Activated CD4-positive, alpha-beta T cell treated with anti-CD3 and anti-CD28 coated beads, Interleukin-10, Interleukin-2, amounts not matched to agents 100 ng/mL and 50 ng/mL, durations not matched to agents 16 hours and 8 hours (primary cell): ENCODE measurements at places on chromosomes 7 and 10.

- DNase-seq, result no peak
Observed at GRCh38 chr10:33630761-33631160, 296.3 kb upstream of the NRP1 start.

GRCh38 chr10:6525599-6526165, 54.4 kb downstream of the PRKCQ start:
- DNase-seq, result no peak

GRCh38 chr7:117630501-117630900, 150.7 kb downstream of the CFTR start:
- DNase-seq, result no peak

DNA sequence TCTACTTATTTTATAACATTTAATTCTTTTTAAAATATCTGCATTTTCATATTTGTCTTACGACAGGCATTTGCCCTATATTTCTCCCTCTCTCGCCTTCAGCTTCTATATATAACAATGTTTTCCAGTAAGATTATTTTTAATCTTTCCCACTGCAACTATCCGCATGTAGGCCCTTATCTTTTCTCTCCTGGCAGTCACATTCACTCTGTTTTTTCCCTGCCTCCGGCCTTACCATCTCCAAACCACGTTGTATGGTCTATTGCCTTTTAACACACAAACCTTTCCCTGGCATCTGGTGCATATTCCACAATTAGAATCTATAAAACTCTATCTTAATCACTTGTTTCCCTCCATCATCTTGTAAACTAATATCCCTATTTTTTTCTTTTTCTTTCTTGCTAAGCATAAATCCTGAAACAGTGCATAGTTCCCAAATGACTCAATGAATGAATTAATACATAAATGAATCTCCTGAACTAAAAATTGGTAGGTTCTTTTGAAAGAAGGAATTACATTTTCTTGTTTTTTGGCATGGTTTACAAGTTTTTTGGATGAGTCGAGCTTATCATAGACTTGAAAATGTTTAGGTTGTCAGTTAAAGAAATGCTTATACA, 173.2 kb downstream of the SEMA3A start:
- DNase-seq, result no peak

DNA sequence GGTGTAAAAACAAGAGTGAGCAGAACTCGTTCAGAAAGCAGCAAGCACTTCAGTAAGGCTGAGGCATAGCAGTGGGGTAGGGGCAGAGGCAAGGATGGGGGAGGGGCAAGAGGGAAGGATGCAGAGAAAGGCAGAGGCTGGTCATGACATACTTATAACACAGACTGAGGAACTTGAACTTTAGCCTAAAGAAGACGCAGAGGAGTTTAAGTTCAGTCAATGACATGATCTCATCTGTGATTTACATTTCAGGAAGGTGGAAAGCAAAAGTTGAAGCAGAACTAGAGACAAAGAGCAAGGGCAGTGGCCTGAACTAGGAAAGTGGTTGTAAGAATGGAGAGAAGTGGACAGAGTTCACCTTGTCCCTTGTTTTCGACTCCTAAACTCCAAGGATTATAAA, 15.8 kb downstream of the MACC1 start:
- DNase-seq, result no peak

DNA sequence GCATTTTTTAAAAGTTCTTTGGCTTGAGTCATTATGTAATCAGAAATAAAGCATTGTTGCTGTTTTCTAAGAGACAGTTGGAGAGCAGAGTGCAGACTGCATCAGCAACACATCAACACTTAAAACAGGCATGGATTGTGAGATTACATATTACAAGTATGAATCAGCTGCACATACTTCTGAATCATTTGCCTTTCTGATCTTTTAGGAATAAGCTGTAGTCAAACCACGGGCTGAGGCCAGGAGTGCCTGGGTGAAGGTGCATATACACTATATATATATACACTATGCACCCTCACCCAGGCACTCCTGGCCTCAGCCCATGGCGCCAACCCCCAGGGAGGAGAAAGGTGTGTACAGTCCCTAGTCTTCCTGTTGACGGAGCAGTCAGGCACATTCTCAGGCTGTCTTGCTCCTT, 52.4 kb upstream of the DLX6 start:
- DNase-seq, result peak; percentile 1

DNA sequence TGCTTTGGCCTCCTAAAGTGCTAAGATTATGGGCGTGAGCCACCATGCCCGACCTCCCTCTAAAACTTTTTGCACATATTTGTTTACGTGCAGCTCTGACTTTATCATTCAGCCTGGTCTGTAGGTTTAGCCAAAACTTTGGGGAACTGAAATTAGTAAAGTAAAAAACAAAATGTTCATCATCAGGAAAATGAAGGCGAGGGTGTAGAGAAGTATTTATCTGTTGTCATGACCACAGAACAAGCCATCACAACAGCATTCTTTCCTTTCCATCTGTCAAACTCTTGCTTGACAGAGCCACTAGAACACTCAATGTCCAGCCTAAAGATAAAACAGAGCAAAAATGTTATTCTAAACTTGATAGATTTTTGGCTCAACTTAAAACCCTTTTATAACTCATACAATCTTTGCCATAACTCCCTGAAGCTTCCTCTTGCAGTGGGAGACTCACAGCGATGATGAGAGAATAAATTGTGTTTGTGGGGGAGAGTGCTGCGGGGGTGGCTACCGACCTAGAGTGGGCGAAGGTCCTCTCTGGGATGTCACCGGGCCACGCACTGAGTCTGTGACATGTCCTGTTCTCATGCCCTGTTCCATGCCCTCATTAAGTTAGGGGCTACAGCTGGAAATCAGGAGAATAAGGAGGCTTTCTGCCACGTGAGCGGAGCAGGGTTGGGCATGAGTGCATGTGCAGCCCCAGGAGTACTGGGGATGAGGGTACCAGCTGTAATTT, 58.6 kb upstream of the MKRN1 start:
- no peak for DNase-seq

DNA sequence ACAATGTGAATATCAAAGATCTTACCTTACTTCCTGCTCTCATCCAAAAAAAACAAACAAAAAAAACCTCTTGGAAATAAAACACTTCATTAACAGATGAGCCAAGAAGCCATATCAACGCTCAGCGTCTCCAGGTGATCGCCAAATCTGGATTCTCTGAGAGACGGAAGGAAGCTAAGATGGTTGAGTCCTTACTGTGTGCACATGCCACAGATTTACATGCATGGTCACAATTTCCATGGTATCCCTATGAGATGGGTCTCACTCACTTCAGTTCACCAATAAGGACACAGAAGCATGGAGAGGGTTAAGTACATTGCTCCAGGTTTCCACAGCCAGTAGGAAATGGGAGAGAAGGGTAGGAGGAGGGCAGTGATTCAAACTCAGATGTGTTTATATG, 1.0 kb downstream of the AOAH start:
- DNase-seq, result no peak

DNA sequence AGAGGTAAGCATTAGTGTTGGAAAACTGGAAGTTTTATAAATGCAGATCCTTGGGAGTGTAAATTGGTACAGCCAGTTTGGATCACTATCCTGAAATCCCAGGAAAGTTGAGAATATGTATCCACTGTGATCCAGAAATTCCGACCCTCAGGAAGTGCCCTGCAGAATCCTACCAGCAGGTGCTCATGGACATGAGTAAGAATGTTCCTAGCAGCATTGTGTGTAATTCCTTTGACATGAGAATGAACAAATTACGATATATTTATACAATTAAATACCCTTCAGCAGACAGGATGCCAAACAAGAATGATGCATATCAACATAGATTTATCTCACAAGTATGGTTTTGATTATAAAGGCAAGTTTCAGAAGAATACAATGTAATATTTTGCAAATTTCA, 181.6 kb downstream of the XPNPEP1 start:
- DNase-seq, result no peak

DNA sequence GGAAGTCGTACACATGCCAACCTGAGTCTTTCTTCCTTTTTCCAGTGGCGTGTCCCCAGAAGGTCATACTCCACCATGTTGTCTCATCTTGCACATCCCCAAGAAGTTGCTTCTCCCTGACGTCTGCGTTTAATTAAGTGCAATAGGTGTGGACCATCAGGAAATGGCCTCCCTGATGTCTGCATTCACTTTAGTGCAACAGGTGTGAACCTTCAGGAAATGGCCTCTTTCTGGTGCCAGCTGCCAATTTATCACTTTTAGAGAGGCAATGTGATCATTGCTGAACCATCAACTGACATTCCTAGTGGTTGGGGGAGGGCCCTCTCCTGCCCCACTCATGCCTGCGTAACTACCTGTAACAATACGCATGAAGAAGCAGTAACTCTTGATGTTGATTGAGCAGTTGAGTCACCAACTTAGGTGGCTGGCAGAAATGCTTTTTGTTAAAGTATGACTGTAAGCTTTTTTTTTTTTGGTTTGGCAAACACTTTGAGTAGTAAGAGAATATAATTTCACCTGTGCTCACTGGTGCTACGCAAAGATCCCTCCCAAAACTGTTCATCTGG, 25.8 kb downstream of the SCIN start:
- no peak for DNase-seq

GRCh38 chr10:79313320-79313719, 33.9 kb upstream of the PPIF start:
- no peak for DNase-seq

DNA sequence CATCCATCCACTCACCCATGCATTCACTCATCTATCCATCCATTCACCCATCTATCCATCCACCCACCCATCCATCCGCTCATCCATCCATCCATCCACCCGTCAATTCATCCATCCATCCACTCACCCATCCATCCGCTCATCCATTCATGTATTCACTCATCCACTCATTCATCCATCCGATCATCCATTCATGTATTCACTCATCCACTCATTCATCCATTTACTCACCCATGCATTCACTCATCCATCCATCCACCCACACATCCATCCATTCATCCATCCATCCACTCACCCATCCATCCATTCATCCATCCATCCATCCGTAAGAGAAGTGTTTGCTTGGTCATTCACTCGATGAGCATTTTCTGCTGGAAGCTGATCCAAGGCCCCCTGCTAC, 8.7 kb upstream of the PSMG3 start:
- no peak for DNase-seq

GRCh38 chr7:144049491-144049890, 743 bp downstream of the OR2A5 start:
- no peak for DNase-seq

DNA sequence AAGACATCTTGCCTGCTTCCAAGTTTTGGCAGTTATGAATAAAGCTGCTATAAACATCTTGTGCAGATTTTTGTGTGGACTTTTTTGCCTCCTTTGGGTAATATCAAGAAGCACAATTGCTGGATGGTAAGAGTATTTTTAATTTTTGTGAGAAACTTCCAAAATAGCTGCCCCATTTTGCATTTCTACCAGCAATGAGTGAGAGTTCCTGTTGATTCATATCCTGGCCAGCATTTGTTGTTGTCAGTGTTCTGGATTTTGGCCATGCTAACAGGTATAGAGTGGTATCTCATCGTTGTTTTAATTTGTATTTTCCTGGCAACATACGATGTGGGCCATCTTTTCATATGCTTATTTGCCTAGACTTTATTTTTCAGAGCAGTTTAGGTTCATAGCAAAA, 53.9 kb downstream of the BTAF1 start:
- DNase-seq, result no peak

- DNase-seq, result no peak
Observed at GRCh38 chr7:112986256-112987031, 100.2 kb downstream of the GPR85 start.

DNA sequence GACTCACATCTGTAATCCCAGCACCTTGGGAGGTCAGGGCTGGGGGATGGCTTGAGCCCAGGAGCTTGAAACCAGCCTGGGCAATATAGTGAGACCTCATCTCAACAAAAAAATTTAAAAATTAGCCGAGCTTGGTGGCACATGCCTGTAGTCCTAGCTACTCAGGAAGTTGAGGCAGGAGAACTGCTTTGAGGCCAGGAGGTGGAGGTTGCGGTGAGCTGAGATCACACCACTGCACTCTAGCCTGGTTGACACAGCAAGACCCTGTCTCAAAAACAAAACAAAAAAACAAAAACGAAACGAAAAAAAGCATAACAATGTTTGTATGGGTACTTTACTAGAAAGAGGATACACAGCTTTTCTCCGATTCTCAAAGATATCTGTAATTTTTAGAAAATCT, 31.8 kb downstream of the WNT16 start:
- no peak for DNase-seq

DNA sequence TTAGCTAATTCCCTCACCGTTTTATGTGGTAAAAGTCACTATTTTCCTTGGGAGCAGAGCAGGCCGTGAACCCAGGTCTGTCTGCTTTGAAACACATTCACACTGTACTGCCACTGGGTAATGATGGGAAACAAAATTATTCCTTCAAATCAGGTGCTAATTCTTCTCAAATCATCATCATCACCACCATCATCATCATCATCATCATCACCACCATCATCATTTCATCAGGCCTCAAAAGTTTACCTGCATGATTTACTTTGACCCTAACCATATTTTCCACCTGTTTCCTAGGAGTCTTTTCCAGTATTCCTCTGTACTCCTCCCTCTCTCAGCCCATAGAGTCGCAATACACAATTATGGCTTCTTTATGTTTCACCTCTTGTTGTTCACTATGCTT, 220.5 kb downstream of the GLI3 start:
- DNase-seq, result no peak

DNA sequence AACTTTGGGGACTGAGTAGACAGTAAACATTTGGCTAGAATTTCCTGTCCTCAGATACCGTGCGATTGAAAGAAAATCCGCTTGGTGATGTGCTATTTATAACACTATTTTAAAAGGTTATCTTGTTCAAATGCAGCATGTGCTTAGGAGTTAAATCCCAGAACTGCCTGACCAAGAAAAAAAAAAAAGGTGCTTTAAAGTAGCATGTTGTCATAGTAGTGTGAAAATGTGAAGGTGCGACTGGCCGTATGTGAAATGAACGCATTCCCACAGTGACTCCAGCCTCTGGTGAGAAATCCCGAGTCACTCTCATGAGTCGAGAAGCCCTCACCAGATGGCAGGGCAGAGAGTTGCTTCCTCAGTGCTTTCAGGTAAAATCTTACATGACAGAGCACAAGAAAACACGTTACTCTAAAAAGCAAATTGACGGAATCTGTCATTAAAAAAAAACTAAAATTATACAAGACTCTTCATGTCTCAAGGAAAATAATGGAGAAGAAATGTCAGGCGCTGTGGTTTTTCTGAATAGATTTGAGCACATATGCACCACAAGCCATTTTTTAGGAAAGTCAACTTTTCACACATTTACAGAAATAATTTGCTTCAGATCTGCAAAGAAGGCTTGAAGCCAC, 18.4 kb upstream of the KLF6 start:
- DNase-seq, result peak; percentile 60

GRCh38 chr7:112226701-112227276, 20.3 kb downstream of the ZNF277 start:
- DNase-seq, result no peak

DNA sequence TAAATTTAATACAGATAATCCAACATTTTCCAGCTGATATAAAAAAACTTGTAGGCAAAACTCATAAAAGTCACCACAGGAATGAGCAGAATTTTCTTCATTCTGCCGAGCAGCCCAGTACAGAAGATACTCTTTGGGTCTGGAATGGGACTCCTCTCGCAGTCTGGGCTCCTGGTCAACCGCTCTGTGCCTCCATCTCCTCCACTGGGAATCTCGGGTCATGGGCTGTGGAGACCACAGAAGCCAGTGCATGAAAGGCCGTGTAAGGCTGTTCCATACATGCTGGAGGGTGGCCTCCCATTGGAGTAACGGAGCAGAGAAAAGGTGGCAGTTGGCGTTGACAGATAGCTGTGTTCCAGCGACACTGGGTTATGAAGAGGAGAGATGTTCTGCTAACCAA, 616.4 kb upstream of the MGMT start:
- DNase-seq, result no peak
